ENCODE measurements at places on chromosomes 1 and 21.

DNA sequence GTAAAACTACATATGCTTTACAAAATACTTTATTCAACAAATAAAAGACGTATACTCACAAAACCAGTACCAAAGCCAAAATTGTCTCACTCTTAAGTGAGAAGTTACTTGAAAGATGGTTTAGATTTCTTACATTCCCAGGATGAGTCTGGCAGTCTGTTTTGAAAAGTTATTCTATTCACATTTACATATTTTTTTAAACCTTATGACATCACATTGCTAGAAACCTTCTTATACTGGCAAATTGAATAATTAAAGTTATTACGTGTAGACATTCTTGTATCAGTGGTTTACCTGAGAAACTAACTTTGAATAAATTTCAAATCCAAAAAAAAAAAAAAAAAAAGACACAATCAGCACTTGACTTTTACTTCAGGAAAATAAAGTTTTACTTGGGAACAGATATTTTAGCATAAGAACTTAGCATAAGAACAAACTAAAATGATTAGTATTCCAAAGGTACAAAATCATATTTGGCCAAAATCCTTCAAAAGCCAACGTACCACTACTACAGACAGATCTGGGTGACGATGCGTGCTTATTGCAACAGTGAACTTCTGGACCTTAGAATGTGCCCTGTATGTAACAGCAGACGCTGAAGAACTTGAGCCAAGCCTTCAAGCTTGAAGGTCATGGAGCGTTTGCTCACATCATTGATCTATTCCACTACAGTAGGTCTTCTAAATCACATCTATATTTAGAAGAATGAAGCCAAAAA, 2.5 kb downstream of the CDC42BPA start:
- DNase-seq: no peak

DNA sequence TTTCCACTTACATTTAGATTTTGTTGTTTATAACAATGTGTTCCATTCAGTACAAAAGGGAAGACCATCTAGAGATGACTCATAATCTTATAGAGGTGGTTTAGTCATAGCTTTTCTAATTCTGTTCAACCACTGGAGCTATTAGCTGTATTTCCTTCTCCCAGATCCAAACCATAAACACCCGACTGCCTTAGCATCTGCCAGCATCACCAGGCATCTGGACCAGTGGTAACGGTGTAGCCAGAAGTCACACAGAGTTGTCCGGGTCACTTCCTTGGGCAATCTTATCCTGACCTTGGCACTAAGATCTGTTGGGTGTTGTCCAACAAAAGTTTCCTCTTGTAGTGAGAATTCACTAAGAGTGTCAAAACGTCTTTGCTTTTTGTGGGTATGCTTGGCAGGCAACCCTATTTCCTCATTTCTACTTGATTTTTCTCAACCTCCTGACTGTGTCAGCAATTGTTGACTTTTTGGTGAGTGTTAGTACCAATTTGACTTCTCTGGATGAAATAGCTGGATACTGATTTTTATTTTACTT, 372.1 kb upstream of the B3GALT2 start:
- no peak for DNase-seq

GRCh38 chr1:174766727-174767126, 233.0 kb upstream of the CACYBP start:
- no peak for DNase-seq

- no peak for DNase-seq
Observed at GRCh38 chr1:209205039-209205438, 378.5 kb upstream of the CAMK1G start.

- DNase-seq: no peak
Observed at GRCh38 chr1:40308036-40308727, 8.9 kb downstream of the COL9A2 start.

GRCh38 chr1:82818586-82818985, 1017.9 kb downstream of the ADGRL2 start:
- no peak for DNase-seq
